ENCODE measurements at places on chromosomes 1 and 21.
A peak's percentile ranks its signal among the peaks of the same experiment; 100 is the strongest.

- DNase-seq = no peak
These were observed 72.2 kb upstream of the GJB5 start for GRCh38 chr1:34682452-34683223.

- DNase-seq = no peak
These were observed 7.1 kb upstream of the SDC3 start for GRCh38 chr1:30915491-30916230.

- DNase-seq = no peak
These were observed 80.8 kb downstream of the PIK3CD start for GRCh38 chr1:9732123-9732971.

DNA sequence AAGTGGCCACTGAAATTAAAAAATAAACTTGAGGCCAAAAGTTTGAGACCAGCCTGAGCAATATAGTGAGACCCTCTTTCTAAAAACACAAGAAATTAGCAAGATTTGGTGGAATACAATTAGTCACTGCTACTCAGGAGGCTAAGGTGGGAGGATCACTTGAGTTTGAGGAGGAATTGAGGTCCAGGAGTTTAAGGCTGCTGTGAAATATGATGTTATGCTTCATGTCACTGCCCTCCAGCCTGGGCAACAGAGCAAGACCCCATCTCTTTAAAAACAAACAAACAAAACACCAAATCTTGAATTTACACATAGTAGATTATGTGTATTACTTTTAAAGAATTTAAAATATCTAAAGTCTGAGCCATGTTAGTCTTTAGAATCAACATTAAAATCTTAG is 6.3 kb upstream of the FNBP1L start:
- no peak for DNase-seq

GRCh38 chr1:40606978-40607377 is 58.5 kb downstream of the RIMS3 start:
- DNase-seq = no peak

DNA sequence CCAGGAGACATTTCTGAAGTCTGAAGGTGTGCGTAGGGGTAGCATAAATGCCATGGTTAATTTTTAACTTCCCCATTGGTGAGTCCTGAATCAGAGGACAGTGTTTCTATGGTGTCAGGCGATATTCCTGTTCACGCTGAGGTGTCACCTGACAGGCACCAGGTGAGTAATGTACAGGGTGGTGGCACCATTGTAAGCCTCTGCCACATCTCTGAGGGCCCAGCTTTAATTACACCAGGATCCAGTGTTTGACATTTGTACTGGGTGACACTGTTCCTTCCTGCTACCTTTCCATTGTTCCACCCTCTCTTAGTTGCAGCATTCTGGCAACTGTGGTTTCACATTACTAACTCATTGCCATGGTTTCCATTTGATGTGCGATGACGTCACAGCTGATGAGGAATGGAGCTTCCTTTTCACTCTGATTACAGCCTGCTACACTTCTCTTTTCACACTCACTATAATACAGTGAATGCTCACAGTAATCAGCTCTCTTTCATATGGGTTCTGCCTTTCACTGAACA is 40.6 kb upstream of the MARK1 start:
- DNase-seq = peak; percentile 39

GRCh38 chr1:66752000-66752592 is at the start of gene DYNLT5:
DYNLT5 (plus strand) TSS chr1:66752459; CDS start chr1:66754659, 2,200 bp downstream.
- DNase-seq = peak; percentile 72

- DNase-seq = no peak
These were observed 24.3 kb upstream of the CITED4 start for GRCh38 chr1:40886318-40887011.

GRCh38 chr1:54738244-54738643 is 22.6 kb downstream of the TTC4 start:
- no peak for DNase-seq
